ENCODE measurements at places on chromosomes 16 and 17.
A peak's percentile ranks its signal among the peaks of the same experiment; 100 is the strongest.

DNA sequence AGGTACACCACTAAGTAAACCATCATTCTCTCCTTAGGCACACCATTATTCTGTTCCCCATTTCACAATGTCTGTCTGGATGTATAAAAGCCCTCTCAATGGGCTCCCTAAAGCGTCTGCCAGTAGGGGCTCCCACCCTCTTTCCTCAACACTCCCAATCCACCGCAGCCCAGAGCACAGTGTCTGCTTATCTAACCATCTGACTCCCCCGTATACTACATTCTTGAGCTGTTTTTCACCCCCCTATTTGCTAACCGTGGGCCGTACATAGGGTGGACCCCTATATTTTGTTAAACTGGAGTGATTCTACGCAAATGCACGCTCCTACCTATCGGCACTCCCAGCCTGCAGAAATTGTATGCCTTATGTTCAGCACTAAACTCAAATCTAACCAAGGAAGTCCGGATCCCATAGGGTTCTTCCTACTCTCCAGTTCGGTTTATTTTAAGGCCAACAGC is 685 bp upstream of the PSMD3 start:
- no peak for DNase-seq

DNA sequence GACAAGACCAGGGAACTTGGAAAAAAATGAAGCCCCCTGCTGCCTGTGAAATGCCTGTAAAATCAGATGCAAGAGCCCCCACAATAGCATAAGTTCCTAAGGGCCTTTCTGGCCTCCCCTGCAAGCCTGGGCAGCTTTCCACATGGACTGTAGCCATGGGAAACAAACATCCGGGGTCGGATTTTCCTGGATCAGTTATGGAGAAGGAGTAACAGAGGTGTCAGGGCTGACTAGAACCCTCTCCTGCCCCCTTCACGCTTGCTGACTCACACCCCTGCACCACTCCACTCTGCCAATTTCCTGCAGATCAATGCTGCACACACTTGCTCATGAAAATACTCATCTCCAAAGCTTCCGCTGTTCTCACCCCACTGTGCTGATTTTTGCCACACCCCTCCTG is 258.6 kb downstream of the CBLN1 start:
- no peak for DNase-seq

- DNase-seq = no peak
These were observed 18.2 kb downstream of the METTL22 start for GRCh38 chr16:8639694-8640093.

DNA sequence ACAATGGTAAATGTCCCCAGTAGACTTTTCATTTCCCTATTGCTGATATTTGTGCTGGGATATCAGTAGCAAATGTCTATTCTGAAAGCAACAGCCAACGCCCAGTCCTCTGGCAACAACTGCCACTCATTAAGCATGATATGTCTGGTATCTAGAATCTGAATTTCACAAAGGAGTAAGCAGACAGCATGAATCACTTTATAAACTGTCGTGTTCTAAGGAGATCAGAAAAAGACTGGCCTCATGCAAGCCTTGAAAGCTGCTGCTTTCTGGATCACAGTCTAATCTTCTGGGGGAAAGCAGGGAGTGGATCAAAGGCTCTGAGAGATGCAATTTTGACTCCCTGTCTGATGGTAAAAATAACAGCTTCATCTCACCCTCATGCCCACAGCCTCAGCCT is 153.1 kb upstream of the NOG start:
- DNase-seq = no peak

DNA sequence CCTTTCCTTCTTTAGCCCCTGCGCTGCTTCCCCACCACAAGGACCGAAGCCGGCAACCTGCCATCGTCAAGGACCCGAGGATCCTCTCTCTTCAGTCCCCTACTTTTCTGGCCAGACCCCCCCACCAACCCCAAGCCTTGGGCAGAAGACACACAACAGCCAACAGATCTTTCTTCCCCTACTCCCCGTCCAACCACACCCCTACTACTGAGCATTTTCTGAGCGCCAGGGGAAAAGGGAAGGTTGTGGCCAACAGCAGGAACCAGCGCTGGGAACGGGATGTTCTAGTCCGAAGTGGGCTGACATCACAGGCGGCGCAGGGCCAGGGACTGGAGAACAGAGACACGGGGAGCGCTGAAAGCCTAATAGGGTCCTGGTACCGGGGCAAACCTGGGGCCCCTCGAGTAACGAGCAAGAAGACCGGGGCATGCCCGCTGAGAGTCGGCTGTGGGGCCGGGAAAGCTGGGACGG is 528 bp downstream of the PER1 start:
- peak; percentile 45 for DNase-seq

- DNase-seq = peak; percentile 54
These were observed 19.2 kb downstream of the GJD3 start for GRCh38 chr17:40345161-40345993.

Data from CD4-positive, alpha-beta T cell treated with Interleukin-1 beta for 1 hour (primary cell).